Sciatic nerve (tissue), 2 donors: ENCODE measurements at places on chromosomes 16 and 17.

DNA sequence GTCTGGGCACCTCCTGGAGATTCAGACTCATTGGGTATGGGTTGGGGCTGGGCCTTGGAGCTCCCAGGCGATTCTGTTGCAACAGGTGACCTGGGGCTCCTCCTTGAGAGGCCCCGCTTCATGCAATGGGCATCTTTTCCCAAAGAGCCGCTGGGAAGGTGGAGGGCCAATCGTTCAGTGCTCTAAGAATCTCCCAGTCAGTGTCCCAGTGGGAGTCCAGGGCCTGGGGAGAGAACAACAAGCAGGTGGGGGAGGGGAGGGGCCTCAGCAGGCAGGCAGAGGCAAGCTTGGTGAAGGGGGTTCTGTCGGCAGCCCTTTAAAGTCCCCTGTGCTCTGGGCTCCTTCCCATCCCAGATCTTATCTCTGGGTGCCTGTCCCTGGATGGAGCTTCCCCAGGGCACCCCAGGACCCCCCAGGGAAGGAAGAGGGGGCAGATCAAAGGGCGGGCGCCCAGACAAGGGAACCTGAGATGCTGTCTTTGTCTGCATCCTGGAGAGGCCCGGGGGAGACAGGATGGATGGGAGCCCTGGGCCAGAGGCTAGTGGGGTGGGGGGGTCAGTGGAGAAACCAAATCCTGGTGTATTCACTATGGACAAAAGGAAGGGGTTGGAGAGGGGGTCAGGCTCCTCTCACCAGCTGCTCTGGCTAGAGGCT, 30.5 kb upstream of the NXPH3 start:
- DNase-seq: no peak

- DNase-seq: no peak
These were observed 2292.0 kb downstream of the TP53TG3F start for GRCh38 chr16:35751191-35751941.

DNA sequence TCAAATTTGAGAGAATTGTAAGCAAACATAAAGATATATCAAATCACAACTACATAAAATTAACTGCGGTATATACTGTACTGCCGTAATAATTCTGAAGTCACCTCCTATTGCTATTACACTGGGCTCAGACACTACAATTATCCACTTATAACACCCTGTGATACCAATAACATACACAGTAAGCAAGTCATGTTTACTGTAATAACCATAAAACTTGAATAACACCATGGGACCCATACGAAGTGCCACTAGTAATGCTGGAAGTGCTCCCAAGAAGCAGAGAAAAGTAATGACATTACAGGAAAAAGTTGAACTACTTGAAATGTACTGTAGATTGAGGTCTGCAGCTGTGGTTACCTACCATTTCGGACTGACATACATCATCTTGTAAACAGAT, 24.0 kb downstream of the CMC2 start:
- no peak for DNase-seq

- no peak for DNase-seq
These were observed 39.6 kb downstream of the HLF start for GRCh38 chr17:55304171-55304859.

DNA sequence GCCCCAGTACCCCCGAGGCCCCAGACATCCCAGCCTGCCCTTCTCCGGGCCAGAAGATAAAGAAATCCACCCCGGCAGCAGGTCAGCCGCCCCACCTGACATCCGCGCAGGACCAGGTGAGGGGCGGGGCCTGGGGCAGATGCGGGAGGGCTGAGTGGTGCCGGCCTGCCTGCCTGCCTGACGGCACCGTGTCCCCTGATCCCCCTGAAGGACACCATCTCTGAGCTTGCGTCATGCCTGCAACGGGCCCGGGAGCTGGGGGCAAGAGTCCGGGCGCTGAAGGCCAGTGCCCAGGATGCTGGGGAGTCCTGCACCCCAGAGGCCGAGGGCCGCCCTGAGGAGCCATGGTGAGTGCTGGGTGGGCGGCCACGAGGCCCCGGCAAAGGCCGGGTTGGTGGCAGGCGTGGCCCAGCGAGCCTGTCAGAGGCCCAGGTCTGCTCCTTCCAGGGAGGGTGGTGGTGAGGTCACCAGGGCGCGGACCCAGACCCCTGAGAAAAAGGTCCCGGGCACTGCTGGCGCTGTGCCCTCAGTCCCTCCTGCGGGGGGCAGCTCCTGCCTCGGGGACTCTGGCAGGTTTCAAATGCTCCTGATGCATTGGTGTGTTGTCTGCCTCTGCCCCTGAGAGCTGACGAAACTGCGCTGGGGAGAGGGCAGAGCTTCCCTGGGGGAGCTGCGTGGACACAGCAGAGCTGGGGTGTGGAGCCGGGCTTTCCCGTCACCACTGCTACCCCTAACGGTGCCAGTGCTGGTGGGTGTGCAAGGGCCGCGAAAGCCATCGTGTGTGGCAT, 1.2 kb downstream of the CDT1 start:
- no peak for DNase-seq

DNA sequence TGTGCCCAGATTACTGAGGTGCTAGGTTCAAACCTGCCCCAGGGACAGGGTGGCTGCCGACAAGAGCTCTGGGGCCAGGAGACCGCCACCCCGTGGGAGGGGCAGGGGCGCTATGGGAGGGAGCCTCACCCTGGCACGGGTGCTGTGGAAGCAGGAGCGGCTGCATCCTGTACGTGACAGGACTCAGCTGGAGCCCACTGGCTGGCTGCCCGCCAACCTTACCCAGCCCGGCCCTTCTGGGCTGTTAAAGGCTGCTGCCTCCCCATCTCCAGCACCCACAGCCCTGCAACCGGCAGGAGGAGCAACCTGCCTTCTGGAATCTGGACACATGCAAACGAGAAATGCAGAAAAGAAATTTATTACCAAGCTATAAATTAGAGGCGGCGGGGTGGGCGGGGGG, 11.2 kb downstream of the PAM16 start:
- no peak for DNase-seq

DNA sequence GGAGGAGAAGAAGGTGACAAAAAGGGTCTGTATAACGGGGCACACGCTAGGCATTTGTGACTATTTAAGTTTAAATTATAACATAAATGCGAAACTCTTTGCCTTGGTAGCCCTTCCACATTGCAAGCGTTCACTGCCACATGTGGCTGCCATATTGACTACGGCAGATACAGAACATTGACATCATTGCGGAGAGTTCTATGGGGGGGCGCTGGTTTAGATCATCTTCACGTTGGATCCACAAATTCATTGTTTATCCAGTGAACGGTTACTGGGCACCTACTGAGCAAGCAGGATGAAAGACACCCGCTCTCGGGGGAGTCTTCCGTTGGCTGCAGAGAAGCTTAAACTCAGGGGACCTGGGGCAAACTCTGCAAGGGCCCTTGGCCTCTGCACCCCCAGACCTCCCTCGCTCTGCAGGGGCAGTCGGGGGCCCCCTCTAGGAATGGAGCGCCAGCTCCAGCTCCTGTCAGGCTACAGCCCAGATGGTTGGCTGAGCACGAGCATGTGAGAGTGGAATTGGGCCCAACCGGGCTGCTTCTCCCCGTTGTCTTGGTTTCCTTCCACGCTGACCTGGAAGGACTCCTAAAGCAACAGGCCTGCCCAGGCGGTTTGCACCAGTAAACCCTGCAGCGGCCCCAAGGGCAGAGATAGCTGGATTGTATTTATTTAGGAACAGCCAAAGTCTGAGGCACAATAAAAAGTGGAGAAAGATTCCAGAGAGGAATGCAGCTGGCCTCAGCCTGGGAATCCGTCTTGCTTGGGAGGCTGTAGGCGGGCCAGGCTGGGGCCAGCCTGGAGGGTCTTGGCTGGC, 172.2 kb downstream of the SEC14L1 start:
- DNase-seq: peak; percentile 89

DNA sequence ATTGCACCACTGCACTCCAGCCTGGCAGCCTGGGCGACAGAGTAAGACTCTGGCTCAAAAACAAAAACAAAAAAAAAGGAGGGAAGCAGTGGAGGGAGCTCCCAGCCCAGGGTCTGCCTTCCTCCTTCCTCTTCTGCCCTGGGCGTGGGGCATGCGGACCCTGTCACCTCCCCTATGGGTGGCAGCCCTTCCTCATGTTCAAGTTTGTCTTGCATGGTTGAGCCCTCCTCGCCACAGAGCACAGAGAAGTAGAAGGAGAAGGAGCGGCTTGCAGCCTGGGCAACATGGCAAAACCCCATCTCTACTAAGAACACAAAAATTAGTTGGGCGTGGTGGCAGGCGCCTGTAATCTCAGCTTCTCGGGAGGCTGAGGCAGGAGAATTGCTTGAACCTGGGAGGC, 21.4 kb upstream of the TIMP2 start:
- no peak for DNase-seq

- no peak for DNase-seq
These were observed 27.8 kb downstream of the PLXDC1 start for GRCh38 chr17:39123627-39124026.
